Mesenchymal stem cell (in vitro differentiated cells and primary cell): ENCODE measurements at places on chromosomes 2 and 18.

DNA sequence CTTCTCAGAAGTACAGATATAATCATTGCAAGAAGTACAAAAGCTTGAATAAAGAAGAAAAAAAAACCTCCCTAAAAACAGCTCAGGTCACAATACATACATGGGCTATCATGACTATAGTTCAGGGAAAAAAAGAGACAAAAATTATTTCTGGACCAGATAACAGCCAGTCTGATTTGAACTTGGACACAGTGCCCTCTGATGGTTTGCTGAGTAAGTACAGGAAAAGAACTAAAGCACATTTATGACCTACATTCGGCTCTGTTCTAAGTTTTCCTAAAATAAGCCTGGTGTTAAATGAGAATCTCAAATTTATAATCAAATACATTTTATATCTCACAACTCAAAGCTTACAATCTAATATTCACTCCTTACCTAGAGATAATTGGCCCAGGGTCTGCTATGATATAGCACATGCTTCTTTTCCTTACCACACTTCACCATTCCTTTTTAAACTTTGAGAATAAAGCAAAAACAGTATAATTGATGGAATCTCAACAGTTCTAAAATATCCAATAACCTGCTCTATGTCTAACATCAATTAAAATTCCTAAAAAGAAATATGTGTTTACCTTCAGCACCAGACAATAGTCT is 81.1 kb downstream of the RAPH1 start:
- H3K27ac ChIP-seq, result no peak overlapping the region
- H3K4me3 ChIP-seq, result no peak overlapping the region
- H3K36me3 ChIP-seq, result peaks cover 85% of the 10 kb centered on the region
- peaks cover 2% of the 10 kb centered on the region for H3K4me1 ChIP-seq
- DNase-seq, result peak; percentile 69
- H3K27me3 ChIP-seq, result no peaks in the 10 kb centered on the region

DNA sequence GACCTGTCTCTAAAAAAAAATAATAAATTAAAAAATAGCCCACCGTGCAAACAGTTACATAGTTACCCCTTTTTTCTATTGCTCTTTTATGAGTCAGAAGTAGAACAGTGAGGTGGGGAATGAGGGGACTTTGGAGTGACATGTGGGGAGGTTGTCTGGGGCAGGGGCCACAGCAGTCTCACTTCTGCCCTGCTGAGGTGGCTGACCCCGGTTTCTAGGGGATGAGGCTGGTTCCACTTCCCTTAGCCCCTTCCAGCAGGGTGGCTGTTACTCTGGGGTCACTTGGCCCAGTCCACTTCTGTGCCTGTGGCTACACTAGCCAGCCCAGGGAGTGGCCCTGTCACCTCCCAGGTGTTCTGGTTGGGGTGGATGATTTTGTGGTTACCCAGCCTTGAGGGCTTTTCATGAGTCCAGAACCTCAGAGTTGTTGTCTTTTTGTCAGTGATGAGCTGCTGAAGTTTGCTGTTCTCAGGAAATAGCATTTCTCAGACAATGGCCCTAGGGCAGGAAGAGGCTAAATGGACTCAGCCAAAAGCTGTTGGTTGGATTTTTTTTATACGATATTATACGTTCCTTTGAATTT is 28.0 kb upstream of the SCLY start:
- no peak for DNase-seq
- H3K36me3 ChIP-seq, result peaks cover 42% of the 10 kb centered on the region
- H3K27me3 ChIP-seq, result no peaks in the 10 kb centered on the region
- no peak overlapping the region for H3K4me3 ChIP-seq
- H3K4me1 ChIP-seq, result no peaks in the 10 kb centered on the region

GRCh38 chr18:24877066-24877465 is 416.6 kb downstream of the HRH4 start:
- H3K4me1 ChIP-seq, result no peaks in the 10 kb centered on the region
- H3K4me3 ChIP-seq, result no peak overlapping the region
- no peaks in the 10 kb centered on the region for H3K36me3 ChIP-seq
- no peak overlapping the region for H3K27ac ChIP-seq
- H3K27me3 ChIP-seq, result peaks cover 16% of the 10 kb centered on the region

- H3K27me3 ChIP-seq, result no peaks in the 10 kb centered on the region
- DNase-seq, result peak; percentile 87
- no peaks in the 10 kb centered on the region for H3K4me1 ChIP-seq
Observed at GRCh38 chr2:43305517-43305916, 79.1 kb upstream of the ZFP36L2 start.

DNA sequence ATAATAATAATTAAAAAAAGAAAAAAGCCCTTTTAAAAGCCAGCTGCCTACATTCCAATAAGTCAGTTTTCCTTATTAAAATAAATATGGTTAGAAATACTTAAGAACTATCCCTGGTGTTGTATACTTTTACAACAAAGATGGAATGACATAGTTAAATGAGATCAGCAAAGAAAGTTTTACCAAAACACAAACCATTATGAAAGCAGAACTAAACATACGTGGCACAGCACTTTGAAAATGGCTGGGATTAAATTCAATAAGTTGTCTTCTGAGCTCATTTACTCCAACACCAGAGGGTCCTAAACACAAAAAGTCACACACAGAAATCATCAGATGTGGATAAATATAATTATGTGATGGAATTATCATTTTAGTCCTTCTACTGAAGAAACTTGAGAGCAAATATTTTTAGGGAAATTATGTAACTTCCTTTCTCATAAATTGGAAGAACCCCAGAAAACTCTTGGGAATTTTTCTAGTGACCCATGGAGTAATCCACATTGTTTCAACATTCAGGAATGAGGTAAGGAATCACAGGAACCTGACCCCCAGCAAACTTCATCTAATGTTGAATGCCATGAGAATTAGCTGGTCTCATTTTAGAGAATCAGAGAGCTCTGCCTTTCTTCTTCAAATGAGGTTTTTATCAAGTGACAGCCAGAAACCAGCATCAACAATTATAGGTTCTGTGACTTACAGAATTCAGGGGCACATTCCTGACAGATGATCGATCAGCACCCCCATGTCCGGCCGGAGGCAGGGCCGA is 11.5 kb upstream of the TMEM237 start:
- H3K27ac ChIP-seq, result peak overlapping the region; percentile 88
- no peaks in the 10 kb centered on the region for H3K36me3 ChIP-seq
- peak; percentile 39 for DNase-seq
- H3K4me1 ChIP-seq, result peaks cover 13% of the 10 kb centered on the region
- H3K4me3 ChIP-seq, result no peak overlapping the region

- H3K36me3 ChIP-seq, result no peaks in the 10 kb centered on the region
- no peaks in the 10 kb centered on the region for H3K4me1 ChIP-seq
- H3K27me3 ChIP-seq, result no peaks in the 10 kb centered on the region
- no peak overlapping the region for H3K27ac ChIP-seq
- DNase-seq, result no peak
Observed at GRCh38 chr2:190060019-190060418, 2.5 kb downstream of the MSTN start.

- peaks cover 8% of the 10 kb centered on the region for H3K36me3 ChIP-seq
- no peaks in the 10 kb centered on the region for H3K27me3 ChIP-seq
- H3K4me3 ChIP-seq, result no peak overlapping the region
- no peak overlapping the region for H3K27ac ChIP-seq
- DNase-seq, result no peak
Observed at GRCh38 chr2:64135421-64135820, 8.8 kb downstream of the PELI1 start.

DNA sequence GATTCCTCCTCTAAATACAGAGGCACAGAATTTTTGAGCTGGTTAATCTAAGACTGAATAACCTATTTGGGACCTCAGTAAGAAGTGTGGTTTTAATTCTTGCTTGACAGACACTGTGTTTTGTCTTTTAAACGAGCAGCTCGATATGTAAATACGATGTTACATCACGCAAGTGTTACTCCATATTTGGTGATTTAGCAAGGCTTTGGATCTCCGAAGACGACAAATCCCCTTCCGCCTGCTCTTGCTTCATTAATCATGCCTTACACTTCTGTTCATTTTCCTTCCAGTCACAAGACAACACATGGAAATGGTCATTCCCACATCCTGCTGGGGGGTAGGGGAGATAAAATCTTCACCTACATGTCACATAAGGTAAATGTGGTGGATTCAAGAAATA is 9.4 kb downstream of the BCL11A start:
- peak; percentile 14 for DNase-seq
- no peak overlapping the region for H3K27ac ChIP-seq
- H3K27me3 ChIP-seq, result no peaks in the 10 kb centered on the region
- H3K36me3 ChIP-seq, result peaks cover 11% of the 10 kb centered on the region
- no peaks in the 10 kb centered on the region for H3K4me1 ChIP-seq

GRCh38 chr2:152166633-152167032 is 8.9 kb downstream of the STAM2 start:
- H3K27me3 ChIP-seq, result no peaks in the 10 kb centered on the region
- no peaks in the 10 kb centered on the region for H3K36me3 ChIP-seq
- peaks cover 8% of the 10 kb centered on the region for H3K4me1 ChIP-seq

GRCh38 chr2:101500860-101501259 is 25.9 kb upstream of the RFX8 start:
- H3K27me3 ChIP-seq, result no peaks in the 10 kb centered on the region
- no peak overlapping the region for H3K27ac ChIP-seq
- peaks cover 3% of the 10 kb centered on the region for H3K4me1 ChIP-seq
- DNase-seq, result no peak

DNA sequence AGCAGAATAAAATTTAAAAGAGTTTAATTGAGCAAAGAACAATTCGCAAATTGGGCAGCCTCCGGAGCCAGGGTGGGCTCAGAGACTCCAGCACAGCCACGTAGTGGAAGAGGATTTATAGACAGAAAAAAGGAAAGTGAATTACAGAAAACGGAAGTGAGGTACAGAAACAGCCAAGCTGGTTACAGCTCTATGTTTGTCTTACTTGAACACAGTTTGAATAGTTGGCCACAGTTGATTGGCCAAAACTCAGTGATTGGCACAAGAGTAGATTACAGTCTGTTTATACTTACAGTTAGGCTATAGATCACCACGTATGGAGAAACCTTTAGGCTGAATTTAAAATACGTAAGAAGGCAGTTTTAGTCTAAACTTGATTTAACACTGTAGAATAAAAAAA is 78.8 kb upstream of the NEDD4L start:
- no peaks in the 10 kb centered on the region for H3K27me3 ChIP-seq
- no peak for DNase-seq
- H3K27ac ChIP-seq, result no peak overlapping the region
- no peaks in the 10 kb centered on the region for H3K4me1 ChIP-seq
- H3K36me3 ChIP-seq, result no peaks in the 10 kb centered on the region

DNA sequence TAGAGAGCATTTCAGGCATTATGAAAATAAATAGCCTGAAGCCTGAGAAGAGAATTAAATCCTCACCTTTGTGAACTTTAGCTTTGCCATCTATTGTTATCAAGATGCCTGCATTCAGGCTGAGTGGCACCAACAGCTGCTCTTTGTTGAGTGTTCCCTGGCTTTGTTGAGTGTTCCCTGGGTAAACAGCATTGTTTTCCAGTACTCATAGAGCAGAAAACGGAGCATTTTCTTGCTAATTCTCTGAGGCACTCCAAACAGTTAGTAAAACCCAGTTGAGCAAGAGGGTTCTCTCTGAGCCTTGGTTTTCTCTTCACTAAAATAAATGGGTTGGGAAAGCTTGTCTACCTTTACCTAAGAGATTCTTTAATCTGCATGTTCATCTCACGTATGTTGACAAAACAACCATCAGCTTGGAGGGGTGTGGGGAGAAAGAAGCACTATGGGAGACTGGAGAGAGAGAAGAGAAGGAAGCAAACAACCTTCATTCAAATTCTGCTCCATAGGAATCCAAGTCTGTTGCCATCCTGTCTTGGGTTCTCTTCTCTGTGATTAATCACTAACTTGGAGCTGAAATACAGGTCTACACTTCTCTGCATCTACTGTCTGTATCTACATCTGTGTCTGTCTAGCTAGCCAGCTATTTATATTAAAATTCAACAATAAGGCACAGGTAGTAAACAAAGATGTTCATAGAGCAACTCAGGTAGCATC is 567.0 kb upstream of the SOX11 start:
- H3K36me3 ChIP-seq, result no peaks in the 10 kb centered on the region
- no peaks in the 10 kb centered on the region for H3K27me3 ChIP-seq
- no peaks in the 10 kb centered on the region for H3K4me1 ChIP-seq
- no peak for DNase-seq

DNA sequence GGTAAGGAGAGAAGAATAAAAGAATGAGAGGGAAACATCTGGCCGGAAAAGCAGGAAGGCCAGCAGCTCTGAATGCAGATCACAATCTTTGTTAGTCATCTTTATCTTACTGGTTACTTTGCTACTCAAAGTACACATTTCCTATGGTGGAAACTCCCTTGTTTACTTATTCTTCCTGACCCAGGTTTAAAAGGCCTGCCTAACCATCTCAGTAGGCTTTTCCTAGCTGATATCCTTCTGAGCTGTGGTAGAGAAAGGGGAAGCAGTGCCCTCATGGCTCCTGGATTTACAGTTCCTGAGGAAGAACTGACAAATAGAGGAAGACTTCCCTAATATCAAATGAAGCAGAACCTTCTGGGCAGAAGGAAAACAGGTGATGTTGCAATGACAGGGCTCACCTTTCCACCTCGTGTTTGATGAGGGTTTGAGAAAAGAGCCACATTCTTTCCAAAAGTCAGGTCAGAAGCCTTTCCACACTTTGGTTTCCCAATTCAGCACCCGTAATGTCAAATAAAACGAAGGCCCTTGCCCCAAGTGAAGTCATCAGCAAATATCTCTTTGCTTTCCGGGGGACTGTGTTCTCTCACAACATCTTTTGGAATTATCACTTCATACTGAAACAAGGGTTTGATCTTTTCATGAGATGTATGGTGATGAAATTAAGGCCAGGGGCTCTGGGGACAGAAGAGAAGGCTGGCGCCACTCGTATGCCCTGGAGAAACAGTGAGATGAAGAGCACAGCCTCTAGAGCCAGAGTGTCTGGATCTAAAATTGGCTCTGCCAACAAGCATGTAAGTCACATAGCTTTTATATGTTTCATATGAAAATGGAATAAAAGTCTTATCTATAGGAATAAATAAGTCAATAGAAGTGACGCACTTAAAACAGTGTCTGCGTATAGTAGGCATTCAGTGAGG is 26.7 kb upstream of the APOB start:
- H3K4me1 ChIP-seq, result no peaks in the 10 kb centered on the region
- no peaks in the 10 kb centered on the region for H3K27me3 ChIP-seq
- H3K27ac ChIP-seq, result no peak overlapping the region

DNA sequence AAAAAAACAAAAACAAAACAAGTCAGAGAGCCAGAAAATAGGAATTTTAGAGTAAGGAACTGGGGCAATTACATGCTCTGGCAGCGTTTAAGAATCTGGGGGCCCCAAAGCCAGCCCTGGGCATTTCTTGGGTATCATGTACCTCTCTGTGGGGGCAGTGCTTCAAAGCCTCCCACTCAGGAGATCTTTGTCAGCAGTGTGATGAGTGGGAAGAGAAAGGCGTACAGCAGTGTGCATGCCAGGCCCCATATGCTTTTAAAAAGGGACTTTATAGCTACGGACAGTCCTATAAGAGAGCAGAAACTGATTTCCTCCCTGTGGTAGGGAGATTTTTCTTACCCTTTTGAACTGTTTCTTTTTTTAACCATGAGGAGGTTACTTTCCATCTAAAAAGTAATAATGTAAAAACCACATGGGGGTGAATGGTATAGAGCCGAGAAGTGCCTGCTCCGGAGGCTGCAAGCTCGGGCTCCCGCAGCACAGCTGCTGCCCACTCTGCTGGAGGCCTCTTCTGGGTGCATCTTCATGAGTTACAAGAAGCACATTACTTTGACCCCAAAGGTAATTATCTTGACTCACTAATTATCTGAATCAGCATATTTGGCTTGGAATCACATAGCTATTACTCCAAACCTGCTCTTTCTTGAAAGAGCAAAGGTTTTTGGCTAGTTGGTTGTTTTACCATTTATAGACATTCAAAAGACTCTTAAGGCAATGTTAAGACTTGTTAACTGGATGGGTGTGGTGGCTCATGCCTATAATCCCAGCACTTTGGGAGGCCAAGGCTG is 46.4 kb downstream of the PROC start:
- peaks cover 13% of the 10 kb centered on the region for H3K36me3 ChIP-seq
- no peaks in the 10 kb centered on the region for H3K27me3 ChIP-seq
- peaks cover 2% of the 10 kb centered on the region for H3K4me1 ChIP-seq
- H3K27ac ChIP-seq, result no peak overlapping the region
